Motor neuron (in vitro differentiated cells): ENCODE measurements at places on chromosomes 1 and 21. TPM values are rescaled to one million over a fixed set of nuclear protein-coding genes. Genes with fewer than 3 reads are reported as not detected.
A peak's percentile ranks its signal among the peaks of the same experiment; 100 is the strongest.

GRCh38 chr1:153399401-153400055 lies 8.7 kb upstream of the S100A8 start:
- no peak for ATAC-seq

DNA sequence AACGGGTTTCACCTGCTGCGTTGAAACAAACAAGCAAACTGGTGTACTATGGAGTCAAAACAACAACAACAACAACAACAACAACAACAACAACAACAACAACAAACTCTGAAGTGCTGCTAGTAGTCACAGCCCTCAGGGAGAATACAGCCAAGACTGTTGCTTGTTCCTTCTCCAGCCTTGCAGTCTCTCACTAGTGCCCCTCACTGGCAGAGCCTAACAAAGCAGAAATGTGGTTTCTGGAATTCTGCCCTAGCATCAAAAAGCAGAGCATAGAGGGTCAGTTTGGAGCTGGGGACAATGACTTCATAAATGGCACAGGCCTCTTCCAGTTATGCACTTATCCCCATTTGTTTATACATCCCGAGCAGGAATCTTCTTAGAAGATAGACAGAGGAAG lies 187.4 kb downstream of the KCNK2 start:
- ATAC-seq, result no peak

GRCh38 chr1:41652384-41653265 lies 168.1 kb upstream of the EDN2 start:
- peak; percentile 57 for ATAC-seq

DNA sequence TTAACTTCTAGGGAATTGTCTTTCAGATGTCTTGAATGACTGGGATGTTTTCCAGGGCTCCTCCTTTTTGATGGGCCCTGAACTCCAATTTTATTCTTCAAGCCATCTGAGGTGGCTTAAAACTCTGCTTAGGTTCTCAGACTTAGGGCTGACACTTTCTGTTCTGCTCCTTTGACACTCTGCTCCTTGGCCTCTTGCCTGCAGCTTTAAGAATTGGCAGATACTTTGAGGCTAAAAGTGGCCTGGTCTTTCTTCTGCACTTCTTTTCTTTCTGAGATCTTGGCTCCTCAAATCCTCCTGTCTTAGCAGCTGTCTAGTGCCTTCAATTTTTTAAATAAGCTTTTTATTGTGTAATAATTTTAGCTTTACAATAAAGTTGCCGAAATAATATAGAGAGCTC lies 294.6 kb downstream of the RPS6KC1 start:
- no peak for ATAC-seq

DNA sequence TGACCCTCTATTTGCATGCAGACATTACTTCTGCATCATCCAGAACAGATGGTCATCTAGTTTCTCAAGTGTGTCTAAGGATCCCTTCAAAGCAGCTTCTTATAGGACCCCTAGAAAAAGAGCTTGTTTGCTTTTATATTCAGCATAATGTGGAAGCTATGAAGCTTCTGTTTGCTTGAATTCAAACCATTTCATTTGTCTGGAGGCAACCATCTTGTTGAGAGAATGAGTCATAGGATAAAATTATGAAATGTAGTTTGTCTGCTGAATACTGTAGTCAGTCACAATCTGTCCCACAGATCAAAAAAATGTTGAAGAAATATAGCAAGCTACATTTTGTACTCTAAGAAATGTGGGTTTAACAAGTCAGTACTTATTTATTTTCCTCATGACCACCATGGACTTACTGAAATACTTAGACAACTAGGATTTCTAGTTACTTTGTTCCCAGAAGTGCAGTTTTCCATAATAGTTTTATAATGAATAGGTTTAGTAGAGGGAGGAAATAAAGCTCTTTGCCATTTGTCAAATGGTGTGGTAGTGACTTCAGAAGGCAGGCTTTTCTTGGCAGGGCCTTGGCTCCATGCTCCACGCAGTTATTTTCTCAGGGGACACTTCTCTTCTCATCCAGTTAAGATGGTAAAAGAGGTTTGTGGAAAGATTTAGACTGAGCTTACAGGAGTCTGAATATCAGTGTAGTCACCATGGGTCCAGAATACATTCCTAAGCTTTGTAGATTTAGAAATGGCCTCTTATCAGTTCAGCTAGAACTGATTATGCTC lies 74.8 kb upstream of the DEPDC1 start:
- peak; percentile 58 for ATAC-seq

GRCh38 chr21:14901482-14901958 lies 163.3 kb downstream of the NRIP1 start:
- ATAC-seq, result no peak

GRCh38 chr1:229221106-229222019 lies 49.5 kb upstream of the RAB4A start:
- peak; percentile 36 for ATAC-seq

DNA sequence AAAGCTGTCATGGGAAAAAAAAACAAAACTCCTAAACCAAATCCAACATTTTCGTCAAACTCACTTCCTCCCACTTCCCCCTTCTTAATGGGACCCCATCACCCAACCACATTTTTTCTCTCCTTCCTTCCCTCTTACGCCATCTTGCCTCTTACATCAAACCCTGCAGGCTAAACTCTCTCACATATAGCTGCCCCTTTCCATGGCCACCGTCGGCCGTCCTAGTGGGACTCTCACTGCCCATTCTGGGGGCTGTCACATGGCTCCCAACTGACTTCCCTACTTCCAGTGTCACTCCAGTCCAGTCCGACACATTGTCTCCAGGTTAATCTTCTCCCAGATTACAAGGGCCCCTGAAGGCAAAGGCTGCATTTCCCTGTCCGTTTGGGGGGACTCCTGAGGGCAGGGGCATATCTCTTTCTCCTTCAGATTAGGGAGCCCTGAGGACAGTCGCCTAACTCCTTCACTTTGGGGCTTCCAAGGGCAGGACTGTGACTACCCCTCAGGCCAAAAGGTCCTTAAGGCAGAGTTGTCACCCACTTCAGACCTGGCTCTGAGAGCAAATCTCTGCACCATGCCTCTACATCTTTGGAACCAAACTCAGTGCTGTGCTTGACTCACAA lies 658 bp downstream of the UBXN11 start:
- ATAC-seq, result no peak

- no peak for ATAC-seq
Measured at GRCh38 chr1:193433599-193433998, 247.2 kb upstream of the B3GALT2 start.

GRCh38 chr1:2158272-2158671 lies 36.3 kb downstream of the FAAP20 start:
- no peak for ATAC-seq

DNA sequence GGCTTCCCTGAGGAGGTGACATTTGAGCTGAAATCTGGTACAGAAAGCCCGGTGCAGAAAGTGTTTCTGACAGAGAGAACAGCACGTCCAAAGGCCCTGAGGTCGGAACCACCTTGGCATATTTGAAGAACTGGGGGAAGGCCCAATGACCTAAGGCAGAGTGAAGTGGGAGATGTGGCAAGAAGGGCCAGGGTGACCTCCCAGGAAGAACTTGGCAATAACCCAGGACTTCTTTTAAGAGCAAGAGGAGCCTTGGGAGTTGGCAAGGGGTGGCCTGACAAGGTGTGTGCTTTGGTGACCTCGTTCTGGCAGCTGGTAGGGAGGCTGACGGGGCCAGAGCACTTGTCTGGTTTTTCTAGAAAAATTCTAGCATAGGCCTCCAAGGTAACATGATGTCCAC lies 23.4 kb downstream of the TTC39A start:
- no peak for ATAC-seq

GRCh38 chr1:19483261-19483660 lies 2.1 kb downstream of the CAPZB start:
- no peak for ATAC-seq

GRCh38 chr1:158329300-158329699 lies 2.0 kb downstream of the CD1B start:
- ATAC-seq, result no peak

- no peak for ATAC-seq
Measured at GRCh38 chr1:212609701-212610574, 1.4 kb downstream of the ATF3 start.

DNA sequence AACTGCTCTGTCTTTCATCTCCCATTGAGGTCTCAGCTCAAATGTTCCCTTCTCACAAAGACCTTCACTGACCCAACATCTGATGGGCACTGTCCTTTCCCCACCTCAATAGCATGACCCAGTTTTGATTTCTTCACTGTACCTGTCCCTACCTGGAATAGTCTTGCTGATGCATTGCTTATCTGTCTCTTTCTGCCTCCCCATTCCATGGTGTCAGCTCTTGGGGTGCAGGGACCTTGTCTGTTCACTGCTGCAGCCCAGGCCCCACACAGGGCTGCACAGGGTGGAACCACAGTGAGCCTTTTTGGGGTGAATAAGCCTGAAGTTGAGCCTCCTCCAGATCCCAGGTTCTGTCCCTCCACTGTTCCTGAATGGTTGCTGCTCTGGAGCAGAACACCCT lies 414.9 kb downstream of the PTPRU start:
- ATAC-seq, result no peak

- no peak for ATAC-seq
Measured at GRCh38 chr1:8809342-8809736, 8.1 kb downstream of the RERE start.

GRCh38 chr1:162680419-162681121 lies 48.3 kb downstream of the DDR2 start:
- ATAC-seq, result no peak

DNA sequence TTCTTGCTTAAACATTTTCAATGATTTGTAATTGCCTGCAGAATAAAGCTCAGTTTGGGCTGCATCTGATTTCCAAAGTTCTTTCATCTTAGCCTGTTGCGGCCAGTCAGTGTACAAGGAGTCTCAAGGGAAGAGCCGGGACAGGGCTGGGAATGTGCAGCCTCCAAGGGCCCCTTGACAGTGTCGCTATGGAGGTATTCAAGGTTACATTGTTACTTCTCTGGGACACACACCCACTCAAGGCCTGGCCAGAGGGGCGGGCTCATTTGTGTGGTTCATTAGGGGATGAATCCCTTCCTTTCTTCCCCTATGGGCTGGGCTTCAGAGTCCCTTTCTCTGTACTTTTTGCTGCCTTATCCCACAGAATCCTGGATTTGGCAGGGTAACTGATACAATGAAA lies 107.6 kb upstream of the CSF3R start:
- no peak for ATAC-seq

- no peak for ATAC-seq
Measured at GRCh38 chr1:56029319-56030003, 549.9 kb downstream of the PLPP3 start.

Gene UTP11
- total RNA-seq, result 76.3 and 82.4 TPM in 2 replicates

Gene LCE3D
- 1.2 TPM in 1 of 2 replicates, not detected in the other for total RNA-seq

Gene VWA5B1
- 0.16 TPM in 1 of 2 replicates, not detected in the other for total RNA-seq

Gene MTARC1
- 0.21 TPM in 1 of 2 replicates, not detected in the other for total RNA-seq

Gene CD247
- total RNA-seq, result 0.60 and 0.67 TPM in 2 replicates

Gene SLC6A17
- total RNA-seq, result 0.26 and 0.59 TPM in 2 replicates

Gene PPIE
- 74.7 and 84.5 TPM in 2 replicates for total RNA-seq

Gene CACNA1S
- total RNA-seq, result 0.04 and 0.05 TPM in 2 replicates

Gene TRPM2
- 0.27 and 0.50 TPM in 2 replicates for total RNA-seq

Gene LYPD8
- 0.59 TPM in 1 of 2 replicates, not detected in the other for total RNA-seq

Gene TPTE
- not detected in 2 replicates for total RNA-seq

Gene PARS2
- total RNA-seq, result 9.1 and 9.4 TPM in 2 replicates

Gene BEND5
- 2.9 TPM in 2 replicates for total RNA-seq

Gene GBP6
- total RNA-seq, result 0.14 TPM in 1 of 2 replicates, not detected in the other
